ENCODE measurements at places on chromosomes 12 and 14. TPM values are rescaled to one million over a fixed set of nuclear protein-coding genes. Genes with fewer than 3 reads are reported as not detected.

- DNase-seq: no peak
Measured at GRCh38 chr12:144650-145284, 69.2 kb downstream of the SLC6A12 start.

The SIX4 gene
- total RNA-seq: not detected

DNA sequence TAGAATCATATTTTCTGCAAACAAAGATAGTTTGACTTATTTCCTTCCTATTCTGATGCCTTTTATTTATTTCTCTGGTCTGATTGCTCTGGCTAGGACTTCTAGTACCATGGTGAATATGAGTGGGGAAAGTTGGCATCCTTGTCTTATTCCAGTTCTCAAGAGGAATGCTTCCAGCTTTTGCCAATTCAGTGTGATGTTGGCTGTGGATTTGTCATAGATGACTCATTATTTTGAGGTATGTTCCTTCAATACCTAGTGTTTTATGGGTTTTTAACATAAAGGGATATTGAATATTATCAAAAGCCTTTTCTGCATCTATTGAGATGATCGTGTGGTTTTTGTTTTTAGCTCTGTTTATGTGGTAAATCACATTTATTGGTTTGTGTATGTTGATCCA is 139.4 kb upstream of the CNTN1 start:
- DNase-seq: no peak

GRCh38 chr14:69088586-69088985 is 64.3 kb downstream of the DCAF5 start:
- DNase-seq: no peak

- DNase-seq: no peak
Measured at GRCh38 chr12:48907245-48907644, 18.0 kb downstream of the FKBP11 start.

The TAS2R42 gene
- not detected for total RNA-seq

The TPH2 gene
- not detected for total RNA-seq

DNA sequence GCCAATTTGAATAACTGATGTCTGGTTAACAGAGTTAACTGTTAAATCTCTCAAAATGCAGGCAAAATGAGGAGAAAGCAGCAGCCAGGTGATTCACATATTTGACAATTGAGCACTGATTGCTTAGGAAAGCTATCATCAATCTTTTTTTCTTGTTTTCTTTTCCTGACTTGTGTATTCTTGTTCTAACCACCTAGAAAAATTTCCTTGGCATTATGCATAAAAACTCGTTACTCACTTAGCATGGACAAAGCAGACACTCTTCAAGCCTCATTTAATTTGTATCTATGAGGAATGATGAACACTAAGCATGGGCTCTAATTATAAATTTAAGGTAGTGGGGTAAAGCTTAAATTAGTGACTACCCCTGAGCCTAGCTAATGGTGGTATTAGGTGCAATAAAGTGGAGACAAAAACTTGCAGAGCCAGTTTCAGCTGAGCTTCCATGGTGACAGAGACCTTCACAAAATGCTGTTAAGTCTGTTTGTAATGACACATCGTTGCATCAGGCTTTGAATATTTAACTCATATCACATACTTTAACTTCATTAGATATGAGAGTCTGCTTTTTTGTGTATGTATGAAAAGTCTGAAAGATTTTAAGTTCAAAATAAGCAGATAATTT is 52.0 kb downstream of the RASSF9 start:
- no peak for DNase-seq

The NPFF gene
- not detected for total RNA-seq

DNA sequence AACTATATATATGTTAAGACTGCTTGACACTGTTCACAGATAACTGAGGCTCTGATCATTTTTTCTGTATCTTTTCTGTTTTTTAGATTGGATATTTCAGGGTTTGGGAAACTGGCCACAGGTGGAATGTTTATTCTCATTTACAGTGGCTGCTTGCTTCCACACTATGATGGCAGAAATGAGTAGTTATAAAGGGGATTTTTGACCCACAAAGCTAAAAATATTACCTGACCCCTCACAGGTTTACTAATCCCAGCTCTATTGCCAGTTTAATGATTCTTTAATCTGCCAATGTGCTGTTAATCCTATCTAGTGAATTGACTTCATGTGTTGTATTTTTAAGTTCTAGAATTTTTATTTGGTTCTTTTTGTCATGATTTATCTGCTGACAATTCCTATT is 29.6 kb downstream of the ACADS start:
- DNase-seq: no peak

GRCh38 chr12:13175499-13175898 is 21.0 kb upstream of the EMP1 start:
- no peak for DNase-seq

- DNase-seq: no peak
Measured at GRCh38 chr14:26694521-26694920, 96.7 kb upstream of the NOVA1 start.

DNA sequence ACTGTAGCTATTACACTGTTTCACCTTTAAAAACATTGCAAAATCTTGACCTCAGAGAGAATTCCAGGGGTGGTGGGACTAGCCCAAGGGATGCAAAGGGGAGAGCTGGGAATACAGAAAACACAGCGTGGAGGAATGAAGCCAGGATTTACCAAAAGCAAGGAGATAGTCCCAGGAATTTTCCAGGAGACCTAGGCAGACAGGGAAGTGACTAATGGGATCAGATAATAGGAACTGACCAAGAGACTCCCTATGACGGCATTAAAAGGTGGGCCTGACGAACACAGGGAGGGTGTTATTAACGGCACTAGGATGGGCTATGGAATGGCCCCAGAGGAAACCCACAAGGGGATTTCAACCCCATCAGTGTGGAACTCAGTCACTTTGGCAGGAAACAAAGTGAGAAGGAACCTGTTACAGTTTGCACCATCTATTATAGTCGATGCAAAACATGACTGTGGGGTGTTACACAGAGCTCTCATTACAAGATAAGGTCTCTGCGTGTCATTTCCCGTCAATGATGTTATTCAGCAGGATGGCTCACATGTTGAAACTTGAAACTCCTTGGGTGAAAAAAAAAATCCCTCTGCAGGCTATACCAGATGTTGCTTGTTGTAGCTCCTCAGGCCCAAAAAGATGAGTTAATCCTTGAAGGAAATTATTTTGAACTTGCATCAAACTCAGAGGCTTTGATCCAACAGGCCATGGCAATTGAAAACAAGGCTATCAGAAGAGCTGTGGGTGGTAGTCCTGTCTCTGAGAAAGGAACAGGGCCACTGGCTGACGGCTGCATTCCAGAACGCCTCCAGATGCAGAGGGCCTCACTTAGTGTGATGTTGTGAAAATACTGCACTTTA is 58.7 kb downstream of the DRAM1 start:
- no peak for DNase-seq

- DNase-seq: no peak
Measured at GRCh38 chr12:127063339-127064072, 1203.5 kb upstream of the TMEM132C start.

The ANHX gene
- not detected for total RNA-seq

DNA sequence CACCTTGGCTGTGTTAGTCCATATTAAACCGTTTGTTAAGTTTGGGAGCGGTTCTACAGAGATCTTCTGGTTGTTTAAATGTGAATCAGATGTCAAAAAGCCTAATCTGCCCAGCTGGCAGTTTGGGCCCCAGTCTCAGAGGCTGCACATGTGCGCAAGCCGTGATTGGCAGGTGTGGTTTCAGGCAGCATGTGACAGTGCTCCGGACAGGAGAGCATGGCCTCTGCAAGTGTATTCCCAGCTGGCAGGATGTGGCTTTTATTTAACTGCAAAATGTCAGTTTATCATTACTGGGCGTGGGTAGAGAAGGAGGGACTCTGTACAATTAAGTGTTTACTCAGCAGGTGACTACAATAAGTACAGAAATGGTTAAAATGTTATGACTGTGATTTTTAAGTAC is 77.5 kb downstream of the PELI2 start:
- peak; percentile 24 for DNase-seq

The GLIPR1 gene
- total RNA-seq: 102 TPM

- no peak for DNase-seq
Measured at GRCh38 chr14:64706119-64706592, 1.9 kb downstream of the PLEKHG3 start.

DNA sequence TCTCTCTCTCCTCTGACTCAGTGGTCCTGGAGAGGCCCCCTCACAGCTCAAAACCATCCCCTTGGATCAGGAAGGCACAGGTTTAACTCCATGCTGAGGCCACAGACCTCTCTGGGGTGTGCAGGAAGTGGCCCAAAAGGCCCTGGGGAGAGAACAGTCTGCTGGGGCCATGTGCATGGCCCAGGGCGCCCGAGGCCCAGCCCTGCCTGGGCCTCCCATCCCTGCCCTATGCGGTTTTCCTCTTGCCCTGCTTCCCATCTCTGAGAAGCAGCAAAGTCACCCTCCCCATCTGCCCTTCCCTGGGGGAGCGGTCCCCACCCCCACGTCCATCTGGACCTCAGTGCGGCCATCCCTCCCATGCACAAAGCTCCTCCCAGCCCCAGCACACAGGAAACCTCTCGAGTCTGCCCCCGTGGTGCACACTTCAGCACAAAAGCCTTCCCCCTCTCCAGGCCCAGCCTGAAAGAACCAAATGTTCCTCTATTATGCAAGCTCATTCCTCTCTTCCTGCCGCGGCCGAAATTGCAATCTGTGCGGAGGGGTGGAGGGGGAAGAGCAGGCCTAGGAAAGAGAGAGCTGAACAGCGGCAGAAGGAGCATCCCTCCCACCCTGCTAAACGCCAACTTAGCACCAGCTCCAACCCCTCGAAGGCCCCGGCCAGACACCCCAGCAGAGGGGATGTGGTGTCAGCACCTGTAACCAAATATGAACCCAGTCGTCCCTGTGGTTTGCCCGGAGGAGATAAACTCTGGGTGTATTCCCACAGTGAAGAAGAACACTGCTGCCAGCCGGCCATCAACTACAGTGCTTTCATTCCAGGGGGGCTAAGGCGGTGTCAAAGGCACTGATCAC is 108.5 kb downstream of the SCARB1 start:
- peak; percentile 12 for DNase-seq

The NFATC4 gene
- 0.16 TPM for total RNA-seq

- DNase-seq: no peak
Measured at GRCh38 chr12:27456618-27457017, 10.1 kb downstream of the SMCO2 start.

- no peak for DNase-seq
Measured at GRCh38 chr14:100669468-100669867, 57.2 kb upstream of the DLK1 start.

- DNase-seq: peak; percentile 13
Measured at GRCh38 chr12:27332714-27333402, at the start of gene BMAL2. Gene BMAL2, plus strand, starts transcription at chr12:27332836. Its CDS starts 237 bp downstream, at chr12:27333073.

GRCh38 chr12:6766651-6767349 is 637 bp downstream of the PTMS start:
- peak; percentile 30 for DNase-seq

GRCh38 chr14:58978343-58978742 is 210.1 kb upstream of the DAAM1 start:
- DNase-seq: no peak

DNA sequence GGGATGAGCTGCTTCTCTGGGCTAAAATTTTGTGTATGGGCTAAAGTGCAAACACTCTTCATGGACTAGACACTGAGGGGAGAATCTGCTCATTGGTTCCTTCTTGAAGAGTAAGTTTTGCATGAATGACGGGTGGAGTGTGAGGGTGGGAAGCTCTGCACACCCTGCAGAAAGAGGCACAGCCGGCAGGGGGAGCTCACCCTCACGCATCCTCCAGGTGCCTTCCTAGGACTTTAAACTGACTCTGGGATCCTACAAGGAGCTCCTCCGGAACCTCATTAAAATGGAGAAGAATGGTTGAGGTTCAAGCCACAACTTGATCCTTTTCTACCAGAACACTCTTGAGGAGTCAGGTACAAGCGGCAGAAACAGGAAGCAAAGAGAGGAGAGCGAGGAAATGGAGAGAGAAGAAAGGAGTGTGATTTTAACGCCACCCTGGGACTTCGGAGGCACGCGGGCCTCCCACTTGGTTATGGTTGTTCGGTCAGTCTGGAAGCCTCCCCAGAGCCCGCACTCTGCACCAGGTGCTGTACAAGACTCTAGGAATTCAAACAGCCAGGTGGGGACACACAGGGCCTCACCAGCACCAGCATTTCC is 87.5 kb downstream of the SETD3 start:
- DNase-seq: peak; percentile 15

DNA sequence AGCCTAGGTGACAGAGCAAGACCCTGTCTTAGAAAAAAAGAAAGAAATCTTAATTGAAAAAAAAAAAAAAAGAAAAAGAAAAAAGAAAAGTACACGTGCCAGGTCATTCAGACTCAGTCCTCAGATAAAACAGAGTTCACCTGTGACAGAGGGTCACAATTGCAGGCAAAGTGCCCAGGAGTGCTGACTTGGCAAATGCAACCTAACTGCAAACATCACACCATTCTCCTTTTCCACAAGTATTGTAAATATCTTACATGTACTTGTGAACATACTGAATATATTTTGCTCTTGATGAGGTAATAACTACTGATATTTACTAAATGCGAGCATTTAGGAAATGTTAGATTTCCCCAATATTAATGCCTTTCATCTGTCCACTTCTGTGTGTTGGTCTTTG is 9.0 kb upstream of the COL2A1 start:
- DNase-seq: no peak

The EPYC gene
- total RNA-seq: not detected

The DNAI7 gene
- total RNA-seq: not detected

- DNase-seq: no peak
Measured at GRCh38 chr14:81233615-81234014, 12.9 kb upstream of the GTF2A1 start.

The SERPINA9 gene
- total RNA-seq: not detected

GRCh38 chr14:74501135-74501614 is 7.6 kb downstream of the ISCA2 start:
- no peak for DNase-seq

DNA sequence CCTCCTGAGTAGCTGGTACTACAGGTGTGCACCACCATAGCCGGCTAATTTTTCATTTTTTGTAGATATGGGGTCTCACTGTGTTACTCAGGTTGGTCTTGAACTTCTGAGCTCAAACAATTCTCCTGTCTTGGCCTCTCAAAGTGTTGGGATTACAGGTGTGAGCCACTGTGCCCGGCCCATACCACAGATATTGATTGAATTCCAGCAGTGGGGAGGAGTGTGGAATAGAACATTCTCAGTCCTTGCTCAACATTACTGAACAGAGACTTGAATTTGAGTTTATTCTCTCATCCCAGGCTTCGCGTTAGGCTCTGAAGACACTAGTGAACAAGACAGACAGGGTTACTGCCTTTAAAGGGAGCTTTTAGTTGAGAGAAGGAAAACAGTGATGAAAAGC is 39.6 kb downstream of the PTPN11 start:
- DNase-seq: no peak

- DNase-seq: no peak
Measured at GRCh38 chr12:52087961-52088820, 8.7 kb downstream of the SMIM41 start.
